ENCODE measurements at places on chromosomes 5 and 9.

DNA sequence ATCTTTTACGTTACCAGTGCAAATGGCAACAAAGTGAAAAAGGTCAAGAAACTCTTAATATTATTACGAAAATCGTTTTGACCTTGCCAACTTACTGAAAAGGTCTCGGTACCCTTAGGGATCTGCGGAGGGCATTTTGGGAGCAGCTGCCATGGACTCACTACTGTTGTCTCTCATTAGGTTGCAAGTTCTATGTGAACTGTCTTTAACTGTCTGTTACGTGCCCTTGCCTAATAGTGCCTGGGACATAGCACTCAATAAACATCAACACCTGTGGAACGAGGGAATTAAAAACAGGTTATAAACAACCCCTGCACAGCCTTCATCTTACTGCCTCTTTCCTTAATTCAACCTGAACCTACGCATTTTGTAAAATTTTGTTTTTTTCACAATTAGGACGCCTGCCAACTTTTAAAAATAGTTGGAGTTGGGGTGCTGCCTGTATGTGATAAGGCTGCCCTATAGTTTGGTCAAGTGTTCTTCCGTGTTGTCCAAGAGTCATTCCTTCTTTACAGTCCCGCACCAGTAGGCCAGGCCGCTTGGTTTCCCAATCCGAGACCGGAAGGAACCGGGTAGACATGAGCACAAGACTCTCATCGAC, 527 bp upstream of the SREK1 start:
- no peak for DNase-seq

DNA sequence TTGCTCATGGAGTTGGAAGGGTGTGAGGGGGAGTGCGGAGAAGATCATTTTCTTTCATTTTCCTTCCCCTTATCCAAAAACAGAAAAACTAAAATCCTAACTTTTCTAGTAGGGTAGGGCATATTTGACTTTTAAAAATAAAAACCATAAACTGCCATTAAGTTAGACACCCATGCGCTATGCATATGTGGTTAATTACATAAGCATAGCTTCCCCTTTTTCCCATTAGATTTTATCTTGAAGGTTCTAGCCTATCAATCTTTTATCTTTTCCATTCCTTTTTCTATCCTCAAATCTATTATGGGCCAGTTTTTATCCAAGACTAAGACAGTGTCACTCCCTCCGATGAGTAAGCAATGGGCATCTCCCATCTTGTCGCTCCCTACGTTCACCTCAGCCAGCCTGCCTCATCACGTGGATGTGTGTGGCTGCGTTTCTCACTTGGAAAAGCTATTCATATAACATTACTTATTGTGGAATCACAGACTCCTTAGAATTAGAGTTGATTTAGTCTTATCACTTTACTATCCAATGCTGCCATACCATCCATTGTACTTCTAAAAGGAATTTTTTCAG, 49.2 kb downstream of the PCSK5 start:
- no peak for DNase-seq

DNA sequence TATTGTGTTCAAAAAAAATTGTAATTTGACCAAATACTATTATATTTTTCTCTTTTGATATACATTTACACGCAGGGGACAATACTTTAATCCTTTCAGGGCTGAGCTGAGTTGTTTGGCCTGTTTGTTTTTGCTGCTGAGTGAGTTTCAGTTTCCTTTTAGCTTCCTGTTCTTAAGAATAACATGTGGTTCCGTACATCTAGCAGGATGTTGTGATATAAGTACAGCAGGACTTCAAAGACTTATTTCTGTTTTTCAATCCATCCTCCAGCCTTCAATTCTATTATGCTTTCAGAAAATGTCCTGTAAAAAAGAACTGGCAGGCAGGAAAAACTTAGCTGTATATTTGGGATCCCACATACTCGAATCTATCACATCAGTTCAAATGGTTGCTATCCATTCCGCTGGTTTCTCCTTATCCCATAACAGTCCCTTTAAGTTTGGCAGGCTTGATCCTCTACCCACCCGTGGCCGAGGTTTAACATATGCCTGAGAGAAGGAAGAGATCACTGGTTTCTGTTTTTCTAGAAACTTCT, 1037.3 kb upstream of the ACO1 start:
- no peak for DNase-seq

DNA sequence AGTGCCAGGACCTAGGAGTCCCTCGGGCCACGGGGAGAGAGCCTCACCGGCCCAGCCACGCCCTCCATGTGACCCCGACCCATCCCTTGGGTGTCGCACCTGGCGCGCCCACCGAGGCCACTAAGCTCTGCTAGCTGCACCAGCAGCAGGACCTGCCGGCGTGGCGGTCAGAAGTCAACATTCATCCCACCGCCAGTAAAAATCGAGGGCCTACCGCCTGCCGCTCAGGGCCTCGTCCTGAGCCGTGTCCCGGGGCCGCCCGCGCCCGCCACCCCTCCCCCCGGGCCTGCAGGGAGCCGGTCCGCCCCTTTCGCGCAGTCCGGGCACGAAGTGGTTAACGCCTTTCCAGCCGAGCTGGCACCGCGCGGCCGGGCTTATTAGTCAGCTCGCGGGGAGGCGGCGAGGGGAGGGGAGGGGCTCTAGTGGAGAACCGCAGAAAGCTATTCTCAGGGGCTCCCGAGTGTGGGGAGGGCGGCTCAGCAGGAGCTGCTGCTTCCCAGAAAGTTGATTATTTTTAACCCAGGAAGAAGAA, 124.4 kb downstream of the C9orf50 start:
- DNase-seq = no peak

GRCh38 chr5:1182633-1183423, 18.6 kb upstream of the SLC6A19 start:
- no peak for DNase-seq

- no peak for DNase-seq
Measured at GRCh38 chr9:93458712-93459111, 5.3 kb upstream of the FAM120AOS start.

DNA sequence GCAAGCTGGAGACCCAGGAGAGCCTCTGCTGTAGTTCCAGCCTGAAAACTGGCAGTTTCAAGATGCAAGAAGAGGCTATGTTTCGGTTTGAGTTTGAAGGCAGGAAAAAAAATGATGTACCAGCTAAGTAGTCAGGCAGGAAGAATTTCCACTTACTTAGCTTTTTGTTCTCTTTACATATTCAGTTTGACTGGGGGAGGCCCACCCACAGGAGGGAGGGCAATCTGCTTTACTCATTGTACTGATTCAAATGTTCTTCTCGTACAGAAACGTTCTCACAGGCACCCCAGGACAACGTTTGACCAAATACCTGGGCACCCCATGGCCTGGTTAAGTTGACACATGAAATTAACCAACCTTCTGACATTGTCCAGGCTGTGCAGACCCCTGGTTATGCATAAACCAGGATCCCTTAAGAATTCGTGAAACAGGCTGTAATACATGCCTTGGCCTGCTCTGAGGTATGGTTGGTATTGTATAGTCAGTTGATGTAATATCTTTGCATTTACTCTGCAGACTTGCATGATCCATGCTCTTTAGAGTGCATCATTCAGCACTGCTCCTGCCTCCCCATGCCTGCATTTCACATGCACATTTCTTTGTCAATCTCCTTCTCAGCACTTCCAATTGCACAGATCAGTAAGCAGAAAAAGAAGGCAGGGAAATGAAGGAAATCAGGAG, 687.1 kb downstream of the TAF11L14 start:
- no peak for DNase-seq

GRCh38 chr5:157914151-157914788, 55.3 kb upstream of the CLINT1 start:
- no peak for DNase-seq

DNA sequence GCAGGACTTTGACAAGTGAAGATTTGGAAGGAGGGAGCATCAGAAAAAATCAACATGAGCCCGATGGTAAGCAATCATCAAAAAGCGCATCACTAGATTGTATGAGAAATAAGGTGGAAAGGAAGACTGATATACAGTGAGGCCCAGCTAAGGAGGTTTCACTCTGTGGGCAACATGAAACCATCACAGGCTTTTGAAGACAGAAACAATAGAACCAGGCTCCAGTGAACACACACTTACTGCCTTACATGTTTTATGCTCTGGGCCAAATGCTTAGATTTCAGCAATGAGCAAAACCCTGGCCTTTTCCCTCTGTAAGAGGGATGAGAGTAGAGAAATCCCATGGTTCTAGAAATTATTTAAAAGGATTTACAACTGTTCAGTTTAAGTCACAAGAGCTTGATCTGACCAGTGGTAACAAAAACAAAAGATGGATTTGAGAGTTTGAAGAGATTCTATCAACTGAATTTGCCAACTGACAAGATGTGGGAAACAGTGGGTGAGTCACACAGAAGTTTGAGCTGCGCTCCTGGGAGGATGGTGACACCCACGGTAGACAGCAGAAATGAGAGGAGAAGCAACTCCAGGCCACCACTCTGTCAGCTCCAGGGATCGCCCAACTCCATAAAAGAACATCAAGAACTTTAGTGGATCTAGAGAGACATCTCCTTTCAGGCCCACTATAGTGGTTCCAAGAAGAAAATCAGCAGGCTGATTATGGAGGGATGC, 261.8 kb downstream of the MCTP1 start:
- no peak for DNase-seq

GRCh38 chr9:88106492-88106891, 31.8 kb downstream of the SPATA31C2 start:
- no peak for DNase-seq

DNA sequence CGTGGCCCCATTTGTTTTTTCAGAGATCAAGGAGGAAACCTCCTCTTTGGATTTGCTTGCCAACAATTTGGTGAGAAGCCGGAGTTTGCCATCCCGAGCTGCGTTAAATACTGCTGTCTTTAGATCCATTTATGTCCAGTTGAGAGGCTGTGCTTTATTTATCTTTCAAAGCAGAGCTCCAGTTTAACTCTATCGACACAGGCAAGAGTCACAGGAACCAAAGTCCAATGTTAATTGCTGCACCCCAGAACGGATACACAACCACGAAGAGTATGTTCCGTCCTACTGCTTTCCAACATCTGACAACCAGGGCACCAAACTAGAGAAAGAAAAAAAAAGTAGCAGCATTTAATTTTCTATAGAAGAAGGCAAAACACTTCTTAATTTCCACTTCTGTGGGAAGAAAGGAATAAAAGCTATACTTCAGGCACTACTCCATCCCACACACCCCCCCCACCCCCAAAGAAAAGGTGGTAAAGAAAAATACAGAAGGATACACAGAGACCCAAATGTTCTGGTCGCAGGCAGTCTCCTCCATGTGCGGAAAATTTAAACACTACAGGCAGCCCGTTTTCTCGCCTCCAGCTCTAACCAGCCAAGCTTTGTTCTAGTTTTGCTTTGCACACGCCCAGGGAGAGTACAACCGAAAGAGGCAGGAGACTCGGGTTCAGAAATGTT, 1.1 kb downstream of the FEM1C start:
- no peak for DNase-seq

DNA sequence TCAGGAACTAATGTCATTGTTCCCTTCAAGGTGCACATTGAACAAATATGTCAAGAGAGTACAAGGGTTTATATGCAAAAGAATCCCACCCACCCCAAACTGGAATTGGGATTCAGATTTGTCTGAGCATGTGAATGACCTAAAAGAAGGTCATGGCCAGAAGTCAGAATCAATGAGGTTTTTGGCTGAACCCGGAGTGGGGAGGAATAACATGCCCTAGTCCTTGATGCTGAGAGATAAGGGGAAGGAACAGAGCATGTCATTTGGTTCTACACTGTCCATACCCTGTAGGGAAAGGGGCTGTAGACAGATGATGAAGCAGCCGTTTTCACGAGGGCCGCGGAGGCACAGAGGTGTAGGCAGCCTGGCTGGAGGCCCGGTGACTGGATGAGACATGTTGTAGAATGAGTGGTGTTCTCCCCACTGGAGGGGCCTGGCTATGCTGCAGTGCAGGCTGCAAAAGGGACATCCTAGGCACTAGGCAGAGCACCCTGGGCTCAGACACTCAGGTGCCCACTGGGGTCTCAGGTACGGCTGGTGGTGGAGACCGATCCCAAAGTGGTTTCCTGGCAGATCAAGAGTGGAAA, 65.9 kb downstream of the ZFAND5 start:
- no peak for DNase-seq

GRCh38 chr5:39471836-39472508, 47.2 kb upstream of the DAB2 start:
- no peak for DNase-seq

GRCh38 chr9:18487611-18488010, 13.7 kb downstream of the ADAMTSL1 start:
- no peak for DNase-seq

DNA sequence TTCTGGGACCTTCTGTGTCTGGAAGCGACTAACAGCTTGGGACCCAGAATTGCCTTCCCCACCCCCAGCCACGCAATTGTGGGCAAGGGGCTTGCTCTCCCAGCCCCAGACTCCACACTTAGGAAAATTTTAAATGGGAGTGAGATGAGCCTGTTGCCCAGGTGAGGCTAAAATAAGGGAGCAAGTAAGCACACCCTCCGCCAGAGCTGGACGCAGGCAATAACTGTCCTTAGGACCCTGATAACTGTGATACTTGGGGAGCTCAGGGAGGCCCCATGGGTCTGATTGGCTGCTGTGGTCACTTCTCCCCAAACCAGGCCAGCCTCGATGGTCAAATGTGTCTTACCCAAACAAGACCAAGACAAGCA, 13.3 kb downstream of the ABO start:
- DNase-seq = no peak

GRCh38 chr5:14598225-14598624, 16.6 kb downstream of the OTULINL start:
- no peak for DNase-seq

GRCh38 chr5:151707567-151707966, 20.9 kb upstream of the SPARC start:
- no peak for DNase-seq

GRCh38 chr9:9920425-9921060, 692.3 kb downstream of the PTPRD start:
- DNase-seq = no peak

DNA sequence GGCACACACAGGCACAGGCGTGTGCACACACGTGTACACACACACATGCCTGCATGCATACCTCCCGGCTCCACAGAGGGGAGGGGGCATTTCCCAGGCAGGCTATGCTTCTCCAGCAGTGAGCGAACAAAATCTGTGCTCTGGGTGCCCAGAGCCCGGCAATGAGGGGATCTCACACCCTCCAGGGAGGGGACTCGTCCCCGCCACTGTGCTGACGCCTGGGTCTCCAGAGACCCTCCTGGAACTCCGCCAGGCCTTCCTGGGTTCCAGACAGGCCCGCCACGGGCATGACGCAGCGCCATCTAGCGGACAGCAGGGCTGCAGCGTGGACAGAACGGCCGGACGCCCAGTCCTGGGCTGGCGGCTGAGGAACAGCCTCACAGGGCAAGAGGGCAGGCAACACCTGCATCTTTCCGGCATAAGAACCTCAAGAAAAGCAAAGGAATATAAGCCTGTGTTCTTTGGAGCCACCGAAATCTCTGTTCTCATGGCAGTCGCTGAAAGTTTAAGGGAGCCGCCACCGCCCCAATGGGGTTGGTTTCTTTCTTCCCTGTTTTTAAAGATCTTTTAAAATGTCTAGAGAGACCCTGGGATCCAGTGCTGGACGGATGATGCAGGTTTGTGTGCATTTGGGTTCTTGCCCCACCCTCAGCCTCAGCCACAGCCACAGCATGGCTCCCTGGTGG, 135.6 kb upstream of the PPP1R26 start:
- no peak for DNase-seq

DNA sequence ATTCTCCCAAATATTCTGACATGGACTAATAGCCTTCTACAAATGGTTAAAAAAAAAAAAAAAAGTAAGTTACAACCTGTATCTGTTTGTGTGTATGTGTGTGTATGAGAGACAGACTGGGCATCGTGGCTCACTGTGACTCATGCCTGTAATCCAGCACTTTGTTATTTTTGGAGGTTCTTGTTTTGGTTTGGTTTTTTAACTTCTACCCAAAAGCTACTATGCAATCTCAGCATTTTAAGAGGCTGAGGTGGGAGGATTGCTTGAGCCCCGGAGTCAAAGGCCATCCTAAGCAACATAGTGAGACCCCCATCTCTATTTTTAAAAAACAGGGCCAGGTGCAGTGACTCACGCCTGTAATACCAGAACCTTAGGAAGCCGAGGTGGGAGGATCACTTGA, 17.6 kb upstream of the HAVCR1 start:
- DNase-seq = no peak
